ENCODE measurements at places on chromosomes 7 and 10.

DNA sequence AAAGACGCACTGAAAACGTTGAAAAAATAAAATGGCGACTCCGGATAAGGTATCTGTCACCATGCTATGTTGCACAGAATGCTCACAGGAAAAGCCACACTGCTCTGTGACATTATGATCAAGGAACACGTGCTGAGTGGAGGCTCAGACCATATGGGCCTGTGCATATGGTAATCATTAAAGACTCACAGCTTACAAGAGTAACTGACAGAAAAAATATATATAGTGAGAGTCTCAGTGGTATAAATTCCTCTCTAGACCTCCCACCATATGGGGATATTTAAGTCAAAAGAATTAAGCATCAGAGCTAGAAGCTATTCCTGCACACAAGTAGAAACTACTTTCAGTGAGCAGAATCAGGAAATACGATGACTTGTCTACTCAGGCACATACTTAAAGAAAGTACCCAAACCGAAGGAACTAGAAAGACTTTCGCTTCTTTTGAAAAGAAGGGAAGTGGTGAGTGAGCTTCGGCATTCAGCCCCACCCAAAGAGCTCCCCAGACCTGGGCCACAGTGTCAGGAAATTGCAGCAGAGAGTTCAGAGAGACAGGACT lies 65.1 kb upstream of the MPP7 start:
- peak; percentile 42 for DNase-seq

- no peak for DNase-seq
These were observed 201.8 kb downstream of the LHFPL3 start for GRCh38 chr7:104530251-104530650.

GRCh38 chr10:96639899-96640298 lies 53.1 kb upstream of the TM9SF3 start:
- DNase-seq: no peak

DNA sequence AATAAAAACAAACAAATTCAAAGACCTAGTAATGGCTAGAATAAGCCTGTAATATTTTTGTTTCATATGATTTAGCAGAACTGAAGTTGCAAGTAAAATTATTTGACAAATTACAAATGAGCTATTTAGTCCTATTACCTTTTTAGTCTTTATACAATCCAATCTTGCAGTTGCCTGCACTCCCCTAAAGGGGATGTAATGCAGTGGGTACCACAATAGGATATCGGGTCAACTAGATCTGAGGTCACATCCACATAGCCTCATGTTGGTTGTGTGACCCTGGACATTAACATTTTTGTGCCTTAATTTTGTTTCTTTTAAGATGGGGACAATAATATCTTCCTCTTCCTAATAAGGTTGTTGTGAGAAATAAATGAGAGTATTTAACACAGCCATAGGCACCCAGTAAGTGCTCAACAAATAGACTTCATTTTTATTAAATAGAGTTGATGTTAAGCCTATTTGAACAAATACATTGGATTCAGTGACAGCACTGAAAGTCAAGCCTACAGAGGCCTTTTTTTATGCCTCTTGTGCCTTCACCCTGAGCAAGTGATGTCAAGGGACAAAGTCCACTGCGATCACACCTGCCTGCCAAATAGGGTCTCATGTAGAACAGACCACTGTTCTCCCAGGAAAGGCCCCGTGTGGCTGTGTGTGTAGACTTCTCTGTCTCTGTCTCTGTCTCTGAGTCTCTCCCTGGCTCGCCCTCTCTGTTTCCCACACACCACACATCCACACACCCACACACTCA lies 124.8 kb downstream of the EVX1 start:
- DNase-seq: no peak

- DNase-seq: no peak
These were observed 16.5 kb downstream of the TMEM236 start for GRCh38 chr10:17768496-17768895.

- DNase-seq: no peak
These were observed 69.8 kb downstream of the ORC5 start for GRCh38 chr7:104137971-104138370.

DNA sequence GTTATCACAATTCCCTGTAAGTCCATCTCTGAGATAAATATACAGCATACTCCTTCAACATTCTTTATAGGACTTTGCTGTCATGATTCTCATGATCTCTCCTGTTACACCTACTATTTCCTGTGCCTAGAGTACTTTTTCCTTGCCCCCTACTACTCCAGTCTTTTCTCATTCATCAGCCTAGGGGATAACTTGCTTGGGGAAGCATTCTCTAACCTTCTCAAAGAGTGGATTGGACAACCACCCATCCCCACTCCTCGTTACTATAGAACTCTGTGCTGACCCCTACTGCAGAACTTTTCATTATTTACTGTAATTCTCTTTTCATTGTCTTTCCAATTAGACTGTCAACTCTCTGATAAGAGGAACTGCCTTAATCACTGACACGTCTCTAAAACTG lies 57.4 kb upstream of the TFEC start:
- DNase-seq: no peak

DNA sequence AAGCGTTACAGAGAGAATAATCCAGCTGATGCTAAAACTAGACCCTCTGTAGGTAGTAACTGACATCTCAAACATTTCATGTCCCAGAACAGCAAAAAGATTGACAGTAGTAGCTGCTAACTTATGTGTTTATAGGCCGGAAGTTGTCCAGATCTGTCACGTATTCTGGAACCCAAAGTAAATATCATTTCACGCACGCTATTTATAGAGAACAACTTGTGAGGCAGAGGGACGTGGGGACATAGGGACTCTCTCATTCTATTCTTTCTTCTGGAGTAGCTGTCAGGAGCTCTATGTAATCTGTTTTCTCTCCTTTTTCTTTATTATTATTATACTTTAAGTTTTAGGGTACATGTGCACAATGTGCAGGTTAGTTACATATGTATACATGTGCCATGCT lies 22.3 kb downstream of the AGK start:
- DNase-seq: no peak

DNA sequence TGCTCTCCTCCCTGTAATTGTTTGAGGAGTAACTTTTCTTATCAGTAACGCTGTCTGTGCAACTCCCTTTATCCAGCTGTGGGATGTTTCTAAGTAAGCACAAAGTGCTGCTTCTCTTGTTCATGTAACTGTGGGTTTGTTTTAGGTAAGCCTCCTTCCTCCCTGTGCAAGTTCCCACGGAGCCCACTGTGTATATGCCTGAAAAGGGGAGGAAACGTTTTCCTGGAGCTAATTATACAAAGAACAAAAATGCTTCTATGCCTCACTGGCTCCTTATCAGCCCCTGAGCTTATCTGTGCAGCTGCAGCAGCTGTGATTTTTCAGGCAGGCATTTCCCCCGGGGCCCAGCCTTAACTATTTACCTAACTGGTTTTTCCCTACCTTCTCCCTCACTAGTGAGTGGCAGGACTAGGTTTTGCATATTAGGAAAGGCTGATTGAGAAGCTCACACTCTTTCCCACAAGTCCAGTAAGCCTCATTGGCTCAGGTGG lies 593.4 kb upstream of the GHITM start:
- DNase-seq: no peak
